ENCODE measurements at places on chromosomes 4 and X.

GRCh38 chrX:65644621-65645289 lies 22.7 kb upstream of the MSN start:
- DNase-seq, result peak; percentile 14

DNA sequence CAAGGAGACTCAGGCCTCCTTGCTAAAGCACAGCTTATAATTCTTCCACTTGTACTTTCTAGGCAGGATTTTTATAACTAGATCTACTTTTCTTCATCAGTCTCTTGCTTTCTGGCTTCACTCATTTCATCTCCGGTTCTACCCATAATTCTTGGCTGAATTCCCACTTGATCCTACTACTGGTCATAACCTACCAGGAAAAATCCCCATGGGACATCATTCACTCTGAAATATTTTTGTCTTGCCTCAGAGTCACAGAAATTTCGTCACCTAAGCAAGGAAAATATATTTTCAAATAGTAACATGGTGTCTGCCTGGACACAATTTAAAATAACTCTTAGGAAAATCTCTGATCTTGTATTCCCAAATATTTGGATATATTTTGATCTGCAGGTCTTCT lies 122.3 kb downstream of the TEX13A start:
- DNase-seq, result no peak

GRCh38 chr4:159368320-159368719 lies 265.4 kb downstream of the RAPGEF2 start:
- DNase-seq, result no peak

GRCh38 chr4:113899271-113900070 lies 80.0 kb downstream of the ARSJ start:
- no peak for DNase-seq
